ENCODE measurements at places on chromosomes 7 and 10. TPM values are rescaled to one million over a fixed set of nuclear protein-coding genes. Genes with fewer than 3 reads are reported as not detected.

FMC1 gene
- total RNA-seq: 37.6 TPM

SUN3 gene
- total RNA-seq: not detected

EVX1 gene
- total RNA-seq: not detected

RAPGEF5 gene
- 11.4 TPM for total RNA-seq

OR6B1 gene
- total RNA-seq: not detected

FGFR2 gene
- total RNA-seq: 0.17 TPM

NPY gene
- not detected for total RNA-seq

PRKCQ gene
- 0.12 TPM for total RNA-seq

DNA sequence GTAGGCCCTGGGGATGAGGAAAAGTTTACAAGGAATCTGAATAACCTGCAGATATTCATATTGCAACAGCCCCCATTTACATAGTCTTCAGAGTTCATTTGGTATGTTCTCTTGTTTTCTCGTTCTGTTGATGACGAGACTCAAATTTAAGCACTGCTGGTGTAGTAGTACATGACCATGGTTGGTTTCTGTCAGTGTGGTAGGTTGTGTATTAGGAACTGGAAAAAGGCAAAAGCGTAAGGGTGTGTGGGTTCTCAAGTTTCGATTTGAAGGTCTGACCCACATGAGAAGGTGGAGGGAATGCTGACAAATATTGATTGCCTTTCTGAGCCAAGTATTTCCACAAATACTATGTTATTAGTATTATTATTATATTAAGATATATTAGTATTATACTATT is 151.7 kb downstream of the AUTS2 start:
- no peak for DNase-seq

GRCh38 chr7:74236284-74236683 is 17.9 kb downstream of the RFC2 start:
- DNase-seq: no peak

GRCh38 chr7:20798694-20799121 is 12.0 kb upstream of the SP8 start:
- DNase-seq: no peak

GRCh38 chr10:124221356-124222317 is 128.2 kb upstream of the CHST15 start:
- no peak for DNase-seq

DNA sequence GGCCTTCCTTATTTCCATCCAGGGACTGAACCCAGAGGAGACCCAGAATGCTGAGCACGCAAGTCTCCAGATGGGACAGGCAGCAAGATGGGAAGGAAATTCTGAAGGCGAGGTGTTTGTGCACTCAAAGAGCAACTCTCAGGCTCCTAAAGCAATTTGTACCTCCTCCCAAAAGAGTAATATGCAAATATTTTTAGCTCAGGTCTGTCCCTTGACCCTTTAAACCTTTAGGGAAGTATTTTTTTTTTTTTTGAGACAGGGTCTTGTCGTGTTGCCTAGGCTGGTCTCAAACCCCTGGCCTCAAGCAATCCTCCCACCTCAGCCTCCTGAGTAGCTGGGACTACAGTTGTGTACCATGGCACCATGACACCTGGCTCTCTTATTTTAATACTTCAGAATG is 8.4 kb downstream of the RP9 start:
- DNase-seq: no peak

- no peak for DNase-seq
Observed at GRCh38 chr10:50394832-50395231, 143.5 kb upstream of the ASAH2 start.

DNA sequence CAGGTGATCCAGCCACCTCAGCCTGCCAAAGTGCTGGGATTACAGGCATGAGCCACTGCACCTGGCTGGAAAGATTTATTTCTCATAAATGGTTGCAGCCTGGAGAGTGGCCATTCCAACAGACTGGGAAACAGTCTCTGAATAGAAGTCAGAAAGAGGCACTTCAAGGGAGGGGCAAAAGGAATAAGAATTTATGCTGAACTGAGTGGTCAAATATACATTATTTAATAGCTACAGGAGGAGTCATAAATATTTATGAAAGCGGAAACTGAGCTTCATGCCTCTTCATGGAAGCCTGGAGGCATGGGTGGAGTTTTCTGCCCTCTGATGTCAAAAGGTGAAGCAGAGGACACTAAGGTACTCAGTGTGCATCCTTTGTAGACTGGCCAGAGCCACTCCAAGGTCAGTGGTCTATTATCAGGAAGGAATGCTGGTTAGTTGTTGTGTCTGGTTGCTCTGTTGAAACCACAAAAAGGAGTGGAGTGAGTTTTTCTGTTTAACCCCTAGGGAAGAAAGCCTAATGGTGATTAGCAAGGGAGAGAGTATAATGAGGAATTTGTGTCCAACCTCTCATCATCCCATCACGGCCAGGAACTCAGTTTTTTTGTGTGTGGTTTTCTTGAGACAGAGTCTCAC is 9.3 kb upstream of the NRBF2 start:
- no peak for DNase-seq

DNA sequence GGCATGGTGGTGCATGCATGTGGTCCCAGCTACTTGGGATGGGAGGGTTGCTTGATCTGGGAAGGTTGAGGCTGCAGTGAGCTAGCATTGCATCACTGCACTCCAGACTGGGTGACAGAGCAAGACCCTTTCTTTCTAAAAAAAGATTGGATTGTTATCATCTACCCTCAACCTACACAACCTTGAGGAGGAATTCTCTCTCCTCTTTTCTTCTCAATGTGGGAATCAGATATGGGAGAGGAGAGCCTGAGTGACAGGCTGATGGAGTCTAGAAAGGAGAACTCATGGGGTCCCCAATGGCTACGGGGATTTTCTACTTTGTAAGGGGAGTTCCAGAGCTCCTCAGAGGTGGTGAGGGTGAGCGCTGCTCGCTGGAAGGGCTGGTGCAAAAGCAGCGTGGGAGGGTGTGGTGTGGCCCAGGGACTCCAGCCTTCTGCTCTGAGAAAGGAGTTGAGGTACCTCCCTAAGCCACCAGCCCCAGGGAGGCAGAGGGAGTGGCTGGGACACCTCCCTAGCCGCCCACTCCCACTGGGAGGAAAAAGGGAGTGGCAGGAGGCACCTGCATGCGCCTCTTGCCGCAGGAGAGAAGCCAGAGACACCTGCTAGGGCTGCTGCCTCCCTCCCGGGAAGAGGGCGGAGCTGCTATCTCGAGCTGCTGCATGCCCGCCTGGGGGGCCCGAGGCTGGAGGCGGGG is 48.4 kb downstream of the GATA3 start:
- DNase-seq: no peak

- DNase-seq: no peak
Observed at GRCh38 chr10:58348571-58349033, 13.8 kb downstream of the UBE2D1 start.

DNA sequence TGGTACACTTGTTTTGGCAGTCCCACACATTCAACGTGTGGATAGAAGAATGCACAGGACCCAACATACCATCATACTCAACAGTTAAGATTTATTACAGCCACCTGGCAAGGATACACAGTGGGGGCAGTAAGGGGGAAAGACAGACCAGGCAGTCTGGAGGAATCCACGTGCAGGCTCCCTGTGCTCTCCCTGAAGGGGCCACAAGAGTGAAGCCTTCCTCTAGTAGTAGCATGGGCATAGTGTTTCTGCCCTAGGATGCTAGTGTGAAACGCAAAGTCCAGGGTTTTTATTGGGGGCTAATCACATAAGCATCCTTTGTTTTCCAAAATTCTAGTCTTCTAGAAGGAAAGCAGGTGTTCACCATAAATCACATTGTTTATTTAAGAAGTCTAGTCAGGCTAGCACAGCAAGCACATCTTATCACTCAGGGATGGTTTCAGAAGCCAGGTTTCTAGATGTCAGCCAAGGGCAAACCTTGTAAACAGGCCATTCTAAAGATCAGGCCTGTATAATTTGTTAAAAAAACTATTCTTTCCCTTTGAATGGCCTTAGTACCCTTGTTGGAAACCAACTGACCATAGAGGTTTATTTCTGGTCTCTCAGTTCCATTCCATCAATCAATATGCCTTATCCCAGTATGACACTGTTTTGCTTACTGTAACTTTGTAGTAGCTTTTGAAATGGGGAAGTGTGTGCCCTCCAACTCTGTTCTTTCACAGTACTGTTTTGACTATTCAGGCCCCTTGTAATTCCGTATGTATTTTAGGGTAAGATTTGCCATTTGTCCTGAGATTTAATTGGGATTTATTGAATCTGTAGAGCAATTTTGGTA is 12.4 kb upstream of the TFAM start:
- no peak for DNase-seq

- DNase-seq: peak; percentile 80
Observed at GRCh38 chr10:113179265-113179664, 229.2 kb downstream of the TCF7L2 start.

DNA sequence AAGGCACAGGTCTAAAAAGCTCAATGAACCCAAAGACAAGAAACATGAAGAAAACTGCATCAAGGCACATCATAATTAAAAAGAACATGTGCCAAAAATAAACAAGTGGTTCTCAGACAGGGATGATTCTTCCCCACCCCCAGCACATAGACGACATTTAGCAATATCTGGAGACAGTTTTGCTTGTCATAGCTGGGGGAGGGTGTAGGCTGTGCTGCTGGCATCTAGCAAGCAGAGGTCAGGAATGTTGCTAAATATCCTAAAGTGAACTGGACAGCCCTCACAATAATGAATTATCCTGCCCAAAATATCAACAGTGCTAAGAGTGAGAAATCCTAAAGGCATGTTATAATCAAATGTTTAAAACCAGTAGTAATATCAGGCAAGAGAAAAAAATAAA is 122.6 kb downstream of the MICU1 start:
- DNase-seq: no peak

DNA sequence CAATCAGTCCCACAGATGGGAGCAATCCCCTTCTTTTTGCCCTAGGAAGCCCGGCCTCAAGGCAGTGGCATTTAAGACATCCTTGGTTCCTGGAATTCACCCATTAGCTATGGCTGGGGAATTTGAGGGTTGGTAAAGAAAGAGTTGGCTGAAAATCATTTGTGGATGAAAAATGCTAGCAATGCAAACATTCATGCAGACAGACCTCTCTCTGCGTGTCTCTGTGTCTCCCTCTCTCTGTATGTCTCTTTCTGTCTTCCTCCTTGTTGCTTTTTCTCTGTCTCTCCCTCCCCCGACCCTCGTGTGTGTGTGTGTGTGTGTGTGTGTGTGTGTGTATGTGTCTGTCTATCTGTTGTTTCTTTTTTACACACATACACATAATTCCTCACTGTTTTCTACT is 19.4 kb downstream of the LDB3 start:
- no peak for DNase-seq
